ENCODE measurements at places on chromosomes 11 and 22.
A peak's percentile ranks its signal among the peaks of the same experiment; 100 is the strongest.

GRCh38 chr11:36702330-36703054 lies 104.5 kb upstream of the RAG2 start:
- peak; percentile 70 for DNase-seq

DNA sequence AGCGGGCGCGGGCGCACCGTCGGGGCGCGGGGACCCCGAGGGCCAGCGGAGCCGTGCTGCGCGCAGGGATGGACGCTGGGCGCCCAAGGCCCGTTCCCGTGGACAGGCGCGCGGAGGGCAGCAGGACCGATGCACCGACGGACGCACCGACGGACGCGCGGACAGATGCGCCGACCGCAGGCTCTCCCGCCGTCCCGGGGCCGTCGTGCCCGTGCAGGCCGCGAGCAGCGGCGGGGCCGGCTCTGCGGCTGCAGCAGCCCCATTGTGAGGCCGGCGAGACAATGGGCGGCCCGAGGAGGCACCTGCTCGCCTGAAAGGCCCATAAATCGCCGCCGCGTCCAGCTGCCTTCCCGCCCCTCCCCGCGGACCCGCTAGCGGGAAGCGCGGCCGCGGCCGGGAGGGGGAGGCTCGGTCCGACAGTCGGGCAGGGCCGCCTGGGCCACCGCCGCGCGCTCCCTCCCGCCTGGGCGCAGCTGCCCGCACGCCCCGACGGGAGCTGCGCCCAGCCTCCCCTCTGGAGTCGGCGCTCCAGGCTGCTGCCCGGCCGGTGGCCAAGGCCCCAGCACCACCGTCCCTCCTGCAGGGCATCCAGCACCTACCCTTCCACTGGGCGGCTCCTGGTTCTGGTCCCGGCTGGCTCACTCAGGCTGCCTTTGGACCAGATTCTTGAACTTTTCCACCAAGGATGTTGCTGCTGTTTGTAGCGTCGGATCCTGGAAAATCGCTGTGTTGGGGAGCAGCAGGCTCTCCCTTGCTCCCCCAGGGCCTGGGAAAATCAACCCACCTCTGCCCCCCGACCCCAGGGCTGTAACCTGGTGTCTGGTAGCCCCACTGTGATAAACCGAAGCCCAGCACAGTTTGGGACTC lies 15.8 kb downstream of the CDKN1C start:
- no peak for DNase-seq

- DNase-seq: no peak
Observed at GRCh38 chr22:20131597-20131858, at the start of gene ZDHHC8. ZDHHC8 (plus strand) TSS chr22:20131804; CDS start chr22:20131948, 144 bp downstream.

- DNase-seq: no peak
Observed at GRCh38 chr11:127149410-127149809, 148.8 kb upstream of the KIRREL3 start.

DNA sequence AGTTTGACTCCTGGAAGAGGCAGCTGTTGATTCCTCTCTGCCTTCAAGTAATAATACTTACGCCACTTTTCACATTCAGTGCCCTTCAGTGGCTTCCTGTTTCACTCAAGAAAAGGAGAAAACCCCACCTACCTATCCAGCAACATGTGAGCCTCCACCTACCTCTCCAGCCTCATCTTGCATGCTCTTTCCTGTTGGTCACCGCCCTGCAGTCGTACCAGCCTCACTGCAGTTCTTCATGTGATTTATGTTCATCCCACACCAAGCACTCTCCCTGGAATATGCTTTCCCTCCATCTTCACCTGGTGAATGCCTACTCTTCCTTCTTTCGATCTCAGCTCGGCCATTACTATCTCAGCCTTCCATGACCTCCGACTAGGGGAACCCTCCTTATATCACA lies 21.8 kb upstream of the YWHAH start:
- DNase-seq: no peak

- no peak for DNase-seq
Observed at GRCh38 chr11:34570584-34570983, 50.3 kb upstream of the EHF start.

DNA sequence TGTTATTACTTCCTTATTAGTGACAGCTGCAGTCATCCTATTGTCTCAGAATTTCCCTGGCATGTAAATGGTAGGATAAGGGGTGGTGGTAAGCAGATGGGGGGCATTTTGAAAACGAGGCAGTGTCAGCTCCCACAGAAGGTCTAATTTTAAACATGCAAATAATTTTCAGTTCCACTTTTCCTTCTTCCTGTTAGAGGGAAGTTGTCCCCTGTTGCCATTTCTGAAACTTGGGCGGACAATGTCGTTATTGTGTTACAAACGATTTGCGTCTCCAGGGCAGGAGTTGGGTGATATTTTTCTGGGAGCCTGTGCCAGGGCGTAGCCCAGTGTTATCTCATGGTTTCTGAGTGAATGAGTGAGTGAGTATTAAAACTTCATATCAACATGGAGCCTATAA lies 7.4 kb downstream of the PTPRJ start:
- DNase-seq: no peak

DNA sequence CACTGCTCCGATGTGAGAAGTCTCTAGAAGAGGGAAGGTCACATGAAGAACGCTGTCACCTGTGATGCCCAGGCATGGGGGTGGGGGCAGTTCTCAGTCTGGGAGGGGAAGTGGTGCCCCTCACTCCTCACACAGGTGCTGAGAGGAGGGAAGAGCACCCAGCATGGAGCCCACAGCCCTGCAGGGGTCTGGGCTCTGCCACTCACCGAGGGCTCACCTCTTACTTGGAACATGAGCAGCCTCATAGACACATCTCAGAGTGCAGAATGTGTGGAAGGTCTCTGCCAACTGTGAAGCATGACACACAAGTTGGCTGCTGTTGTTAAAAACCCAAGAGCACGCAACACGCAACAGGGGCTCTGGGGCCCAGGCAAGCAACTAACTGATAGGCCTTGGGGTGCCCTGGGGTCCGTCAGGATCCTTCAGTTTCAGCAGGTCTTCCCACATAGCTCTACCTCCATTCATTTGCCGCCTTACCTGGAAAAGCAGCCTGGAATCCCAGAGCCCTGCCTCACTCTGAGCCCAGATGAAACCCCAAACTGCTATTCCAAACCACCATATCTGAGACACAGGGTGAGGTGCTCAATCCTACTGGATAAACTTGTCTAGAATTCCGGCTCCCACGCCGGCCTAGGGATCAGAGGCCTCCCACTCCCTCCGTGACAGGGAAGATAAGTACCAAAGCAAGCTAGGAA lies 17.5 kb upstream of the TMPRSS4 start:
- DNase-seq: no peak

DNA sequence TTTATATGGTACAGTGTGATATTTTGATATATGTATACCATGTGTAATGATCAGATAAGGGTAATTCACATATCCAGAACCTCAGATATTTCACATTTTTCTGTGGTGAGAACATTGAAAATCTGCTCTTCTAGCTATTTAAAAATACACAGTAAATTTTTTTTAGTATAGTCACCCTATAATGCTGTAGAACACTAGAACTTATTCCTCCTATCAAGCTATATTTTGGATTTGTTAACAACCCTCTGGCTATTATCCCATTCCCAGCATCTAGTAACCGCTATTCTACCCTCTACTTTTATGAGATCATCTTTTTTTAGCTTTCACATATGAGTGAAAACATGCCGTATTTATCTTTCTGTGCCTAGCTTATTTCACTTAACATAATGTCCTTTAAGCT lies 65.5 kb upstream of the SYT9 start:
- no peak for DNase-seq

DNA sequence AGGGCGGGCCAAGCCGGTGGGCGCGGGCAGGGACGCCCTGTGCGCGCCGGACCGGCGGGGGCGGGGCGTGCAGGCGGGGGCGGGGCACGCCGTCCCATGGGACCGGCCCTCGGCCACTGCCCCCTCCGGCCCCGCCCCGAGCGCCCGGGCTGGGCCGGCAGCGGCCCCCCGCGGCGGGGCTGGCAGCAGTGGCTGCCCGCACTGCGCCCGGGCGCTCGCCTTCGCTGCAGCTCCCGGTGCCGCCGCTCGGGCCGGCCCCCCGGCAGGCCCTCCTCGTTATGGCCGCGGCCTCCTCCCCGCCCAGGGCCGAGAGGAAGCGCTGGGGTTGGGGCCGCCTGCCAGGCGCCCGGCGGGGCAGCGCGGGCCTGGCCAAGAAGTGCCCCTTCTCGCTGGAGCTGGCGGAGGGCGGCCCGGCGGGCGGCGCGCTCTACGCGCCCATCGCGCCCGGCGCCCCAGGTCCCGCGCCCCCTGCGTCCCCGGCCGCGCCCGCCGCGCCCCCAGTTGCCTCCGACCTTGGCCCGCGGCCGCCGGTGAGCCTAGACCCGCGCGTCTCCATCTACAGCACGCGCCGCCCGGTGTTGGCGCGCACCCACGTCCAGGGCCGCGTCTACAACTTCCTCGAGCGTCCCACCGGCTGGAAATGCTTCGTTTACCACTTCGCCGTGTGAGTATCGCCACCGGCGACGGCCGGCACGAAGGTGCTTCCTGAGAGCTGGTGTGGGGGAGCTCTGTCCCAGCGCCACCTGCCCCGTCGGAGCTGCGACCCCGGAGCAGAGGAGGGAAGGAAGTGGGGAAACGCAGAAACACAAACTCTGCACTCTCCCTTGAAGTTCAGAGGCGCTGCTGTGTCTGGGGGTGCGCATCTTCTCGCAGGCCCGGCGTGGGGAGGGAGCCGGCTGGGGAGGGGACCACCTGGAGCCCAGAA lies at the start of gene KCNQ1:
TSS of gene KCNQ1 (plus strand) at position 188 of the 925 bp plus-strand sequence. CDS start at position 279, 91 bp downstream.
- DNase-seq: peak; percentile 48

GRCh38 chr22:39408807-39409206 lies 9.2 kb downstream of the TAB1 start:
- no peak for DNase-seq

DNA sequence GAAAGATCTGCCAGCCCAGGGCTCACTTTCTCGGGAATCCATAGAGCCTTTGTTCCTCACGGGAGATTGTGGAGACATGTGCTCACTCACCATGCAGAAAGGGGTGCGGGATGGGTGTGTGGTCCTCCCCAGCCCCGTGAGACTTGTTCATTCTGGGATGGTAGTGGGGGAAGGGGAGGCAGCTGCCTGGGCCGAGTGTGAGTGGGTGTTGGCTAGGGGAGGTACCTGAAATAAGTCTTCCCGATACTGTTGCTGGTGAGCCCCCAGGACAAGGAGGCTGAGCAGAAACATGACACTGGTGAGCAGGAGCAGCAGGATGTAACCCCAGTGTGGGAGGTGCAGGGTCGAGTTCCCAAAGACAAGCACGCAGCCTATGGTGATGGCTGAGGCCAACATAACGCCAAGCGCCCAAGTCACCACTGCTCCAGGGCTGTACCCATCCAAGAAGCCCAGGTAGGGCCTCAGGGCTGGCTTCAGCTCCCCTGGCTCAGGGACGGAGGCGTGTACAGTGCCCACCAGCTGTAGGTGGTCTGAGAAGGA lies 2.8 kb downstream of the SLC7A4 start:
- no peak for DNase-seq

GRCh38 chr22:45499746-45500145 lies 2.9 kb upstream of the FBLN1 start:
- no peak for DNase-seq

GRCh38 chr11:64026575-64027205 lies 9.0 kb upstream of the FLRT1 start:
- no peak for DNase-seq

DNA sequence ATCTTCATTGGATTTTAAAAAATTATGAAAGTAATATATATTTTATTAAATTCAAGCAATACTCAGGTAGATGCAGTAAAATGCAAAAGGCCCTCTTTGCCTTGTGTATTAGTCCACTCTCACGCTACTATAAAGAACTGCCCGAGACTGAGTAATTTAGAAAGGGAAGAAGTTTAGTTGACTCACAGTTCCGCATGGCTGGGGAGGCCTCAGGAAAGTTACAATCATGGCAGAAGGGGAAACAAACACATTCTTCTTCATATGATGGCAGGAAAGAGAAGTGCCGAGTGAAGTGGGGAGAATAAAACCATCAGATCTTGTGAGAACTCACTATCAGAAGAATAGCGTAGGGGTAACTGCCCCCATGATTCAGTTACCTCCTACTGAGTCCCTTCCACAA lies 130.8 kb downstream of the HIPK3 start:
- no peak for DNase-seq

GRCh38 chr11:103668859-103669258 lies 367.6 kb upstream of the DDI1 start:
- no peak for DNase-seq

GRCh38 chr11:16526947-16527346 lies 170.6 kb upstream of the SOX6 start:
- no peak for DNase-seq

- no peak for DNase-seq
Observed at GRCh38 chr22:46579751-46580449, 40.3 kb upstream of the GRAMD4 start.

- DNase-seq: no peak
Observed at GRCh38 chr11:36167729-36168128, 121.5 kb downstream of the COMMD9 start.

DNA sequence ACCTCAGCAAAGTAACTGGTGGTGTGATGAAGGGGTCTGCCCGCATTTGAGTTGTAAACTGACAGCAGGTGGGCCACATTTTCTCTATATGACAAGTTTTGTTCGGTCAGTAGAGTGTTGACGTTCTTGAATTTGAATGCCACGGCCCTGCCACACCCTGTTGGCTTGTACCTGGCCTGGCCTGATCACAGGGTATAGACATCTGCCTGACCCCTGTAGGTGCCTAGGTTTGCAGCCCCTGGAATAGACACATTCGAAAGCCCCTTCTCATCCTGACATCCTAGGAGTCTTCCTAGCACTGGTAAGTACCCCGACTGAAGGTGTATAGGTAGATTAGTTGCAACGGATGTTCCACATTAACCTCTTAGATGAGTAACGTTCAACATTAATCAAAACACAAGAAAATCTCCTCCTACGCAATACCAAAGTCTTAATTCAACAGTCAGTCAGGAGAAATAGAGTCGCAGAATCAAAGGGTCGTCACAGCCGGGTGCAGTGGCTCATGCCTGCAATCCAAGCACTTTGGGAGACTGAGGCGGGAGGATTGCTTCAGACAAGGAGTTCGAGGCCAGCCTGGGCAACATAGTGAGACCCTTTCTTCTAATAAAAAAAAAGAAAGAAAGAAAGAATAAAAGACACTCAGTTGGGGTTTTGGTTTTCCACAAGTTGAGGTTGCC lies 43.6 kb upstream of the CD5 start:
- DNase-seq: no peak

- DNase-seq: no peak
Observed at GRCh38 chr11:128503245-128503991, 83.9 kb downstream of the ETS1 start.

DNA sequence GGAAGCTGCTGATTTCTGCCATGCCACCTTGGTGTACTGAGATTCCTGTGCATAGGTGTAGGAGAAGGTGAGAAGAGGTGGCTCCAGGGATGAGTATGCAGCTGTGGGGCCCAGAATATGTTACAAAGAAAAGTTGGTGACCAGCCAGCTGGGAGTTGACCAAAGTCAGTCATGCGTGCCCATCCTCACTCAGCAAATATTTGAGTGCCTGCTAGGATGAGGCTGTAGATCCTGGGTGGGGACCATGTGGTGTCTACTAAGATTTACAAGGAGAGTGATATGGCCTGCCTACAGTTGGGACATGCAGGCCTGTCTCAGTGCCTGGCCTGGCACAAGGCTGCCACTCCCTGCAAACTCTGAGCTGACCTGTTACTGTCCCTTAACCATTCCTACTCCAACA lies 19.4 kb downstream of the RNF185 start:
- DNase-seq: no peak

DNA sequence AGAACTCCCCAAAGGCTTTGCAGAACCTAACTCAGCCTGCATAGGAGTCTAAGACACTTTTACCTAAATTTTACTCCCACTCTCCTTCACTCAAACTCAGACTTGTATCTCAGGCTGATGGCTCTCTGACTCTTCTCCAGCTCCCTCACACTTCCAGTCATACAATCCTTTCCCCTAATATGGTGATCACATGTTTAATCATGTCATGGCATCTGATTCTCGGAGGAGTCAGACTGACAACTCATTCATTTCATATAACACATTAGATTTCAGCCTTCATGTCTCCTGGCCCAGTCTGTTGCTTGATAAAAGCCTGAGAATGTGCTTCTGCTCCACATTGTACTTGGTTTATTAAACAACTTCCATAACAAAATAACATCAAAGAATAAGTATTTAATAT lies 1503.9 kb upstream of the TENM4 start:
- DNase-seq: no peak
